Left ventricle myocardium inferior (tissue), 1 donor: ENCODE measurements at places on chromosomes 13 and 19. TPM values are rescaled to one million over a fixed set of nuclear protein-coding genes. Genes with fewer than 3 reads are reported as not detected.

FRY gene
- total RNA-seq: 167 TPM

PPAN gene
- total RNA-seq: 23.6 TPM

PNMA8C gene
- not detected for total RNA-seq

ZNF470 gene
- 4.3 TPM for total RNA-seq

ZNF45 gene
- 6.4 TPM for total RNA-seq

VSTM1 gene
- total RNA-seq: not detected

IL17D gene
- 1.2 TPM for total RNA-seq

NTF4 gene
- not detected for total RNA-seq

SLC10A2 gene
- not detected for total RNA-seq

DNA sequence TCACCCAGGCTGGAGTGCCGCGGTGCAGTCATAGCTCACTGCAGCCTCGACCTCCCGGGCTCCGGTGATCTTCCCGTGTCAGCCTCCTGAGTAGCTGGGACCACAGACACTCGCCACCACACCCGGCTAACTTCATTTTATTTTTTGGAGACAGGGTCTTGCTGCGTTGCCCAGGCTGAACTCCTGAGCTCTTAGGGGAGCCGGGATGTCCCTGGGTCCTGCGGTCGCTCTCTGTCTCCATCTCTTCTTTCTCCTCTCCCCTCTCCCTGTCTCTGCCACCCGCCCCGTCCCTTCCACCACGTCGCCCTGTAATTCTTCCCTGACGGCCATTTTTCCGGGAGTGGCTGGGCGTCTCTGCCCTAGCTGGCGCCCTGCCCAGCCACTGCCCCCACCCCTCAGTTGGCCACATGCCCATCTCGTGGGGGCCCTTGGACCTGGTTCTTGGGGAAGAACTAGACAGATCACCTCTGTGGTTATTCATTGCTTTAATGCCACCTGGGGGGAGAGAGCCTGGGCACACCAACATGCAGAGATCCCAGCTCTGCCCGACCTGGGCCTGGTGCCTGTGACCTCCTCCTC, 18.9 kb downstream of the ARID3A start:
- H3K27me3 ChIP-seq: no peaks in the 10 kb centered on the region
- DNase-seq: no peak
- no peak overlapping the region for H3K4me3 ChIP-seq
- H3K27ac ChIP-seq: no peak overlapping the region
- peaks cover 4% of the 10 kb centered on the region for H3K36me3 ChIP-seq
- H3K4me1 ChIP-seq: peaks cover 22% of the 10 kb centered on the region

- H3K27ac ChIP-seq: no peak overlapping the region
- DNase-seq: no peak
- H3K36me3 ChIP-seq: peaks cover 63% of the 10 kb centered on the region
- peaks cover 11% of the 10 kb centered on the region for H3K4me1 ChIP-seq
- no peaks in the 10 kb centered on the region for H3K27me3 ChIP-seq
Observed at GRCh38 chr19:35276706-35277281, 5.5 kb upstream of the HAMP start.

GRCh38 chr13:86135856-86136255, 336.6 kb upstream of the SLITRK6 start:
- no peaks in the 10 kb centered on the region for H3K36me3 ChIP-seq
- no peak for DNase-seq
- H3K27me3 ChIP-seq: no peaks in the 10 kb centered on the region
- no peak overlapping the region for H3K27ac ChIP-seq
- H3K4me1 ChIP-seq: no peaks in the 10 kb centered on the region

- no peaks in the 10 kb centered on the region for H3K27me3 ChIP-seq
- H3K27ac ChIP-seq: no peak overlapping the region
- peaks cover 32% of the 10 kb centered on the region for H3K4me1 ChIP-seq
- no peak overlapping the region for H3K4me3 ChIP-seq
- no peak for DNase-seq
Observed at GRCh38 chr19:3115916-3116602, 19.8 kb upstream of the GNA15 start.

DNA sequence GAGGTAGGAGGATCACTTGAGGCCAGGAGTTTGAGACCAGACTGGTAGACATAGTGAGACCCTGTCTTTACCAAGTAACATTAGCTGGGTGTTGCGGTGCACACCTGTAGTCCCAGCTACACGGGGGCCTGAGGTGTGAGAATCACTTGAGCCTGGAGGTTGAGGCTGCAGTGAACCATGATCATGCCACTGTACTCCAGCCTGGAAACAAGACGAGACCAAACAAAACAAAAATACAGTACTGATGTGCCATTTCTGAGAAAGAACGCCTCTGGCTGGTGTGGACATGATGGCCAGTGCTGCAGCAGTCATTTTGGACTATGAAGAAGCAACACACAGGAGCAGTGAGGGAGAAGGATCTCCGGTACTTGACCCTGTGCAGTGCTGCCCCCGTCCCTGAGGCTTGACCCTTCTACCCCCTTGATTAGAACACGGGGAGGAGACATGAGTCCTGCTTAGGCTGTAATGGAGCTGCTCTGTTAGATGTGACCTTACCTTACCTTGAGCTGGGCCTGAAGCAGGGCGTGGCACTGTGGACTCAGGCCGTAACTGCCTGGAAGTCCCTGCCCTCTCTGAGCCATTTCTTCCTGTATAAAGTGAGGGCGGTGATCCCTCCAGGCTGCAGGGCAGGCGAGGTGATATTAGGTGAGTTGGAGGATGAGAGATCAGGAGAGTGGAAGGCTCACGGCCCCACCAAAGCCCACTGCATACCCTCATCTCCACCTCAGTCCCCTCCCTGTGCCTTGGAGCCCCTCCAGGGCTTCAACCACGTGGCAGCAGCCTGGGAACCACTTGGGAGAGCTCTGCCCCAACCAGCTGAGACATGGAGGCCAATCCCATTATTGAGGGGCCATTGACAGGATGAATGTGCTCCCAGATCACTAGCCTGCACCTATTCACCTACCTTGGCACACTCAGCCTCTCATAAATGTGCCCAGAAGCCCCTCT, 5.9 kb downstream of the RPL18A start:
- H3K36me3 ChIP-seq: peaks cover 46% of the 10 kb centered on the region
- no peak for DNase-seq
- no peak overlapping the region for H3K27ac ChIP-seq
- peaks cover 10% of the 10 kb centered on the region for H3K27me3 ChIP-seq

DNA sequence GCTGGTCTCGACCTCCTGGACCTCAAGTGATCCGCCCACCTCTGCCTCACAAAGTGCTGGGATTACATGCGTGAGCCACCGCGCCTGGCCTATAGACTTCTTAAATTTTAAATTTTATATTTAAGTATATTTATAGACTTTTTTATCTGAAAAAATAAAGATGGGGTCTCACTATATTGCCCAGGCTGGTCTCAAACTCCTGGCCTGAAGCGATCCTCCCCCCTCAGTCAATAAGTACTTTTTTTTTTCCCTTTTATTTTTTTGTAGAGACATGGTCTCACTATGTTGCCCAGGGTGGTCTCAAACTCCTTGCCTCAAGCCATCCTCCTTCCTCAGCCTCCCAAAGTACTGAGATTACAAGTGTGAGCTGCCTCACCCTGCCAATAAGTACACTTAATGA, 1.9 kb downstream of the SERTAD1 start:
- DNase-seq: no peak
- H3K27ac ChIP-seq: peak overlapping the region; percentile 99
- H3K4me1 ChIP-seq: peaks cover 64% of the 10 kb centered on the region
- H3K36me3 ChIP-seq: peaks cover 13% of the 10 kb centered on the region

DNA sequence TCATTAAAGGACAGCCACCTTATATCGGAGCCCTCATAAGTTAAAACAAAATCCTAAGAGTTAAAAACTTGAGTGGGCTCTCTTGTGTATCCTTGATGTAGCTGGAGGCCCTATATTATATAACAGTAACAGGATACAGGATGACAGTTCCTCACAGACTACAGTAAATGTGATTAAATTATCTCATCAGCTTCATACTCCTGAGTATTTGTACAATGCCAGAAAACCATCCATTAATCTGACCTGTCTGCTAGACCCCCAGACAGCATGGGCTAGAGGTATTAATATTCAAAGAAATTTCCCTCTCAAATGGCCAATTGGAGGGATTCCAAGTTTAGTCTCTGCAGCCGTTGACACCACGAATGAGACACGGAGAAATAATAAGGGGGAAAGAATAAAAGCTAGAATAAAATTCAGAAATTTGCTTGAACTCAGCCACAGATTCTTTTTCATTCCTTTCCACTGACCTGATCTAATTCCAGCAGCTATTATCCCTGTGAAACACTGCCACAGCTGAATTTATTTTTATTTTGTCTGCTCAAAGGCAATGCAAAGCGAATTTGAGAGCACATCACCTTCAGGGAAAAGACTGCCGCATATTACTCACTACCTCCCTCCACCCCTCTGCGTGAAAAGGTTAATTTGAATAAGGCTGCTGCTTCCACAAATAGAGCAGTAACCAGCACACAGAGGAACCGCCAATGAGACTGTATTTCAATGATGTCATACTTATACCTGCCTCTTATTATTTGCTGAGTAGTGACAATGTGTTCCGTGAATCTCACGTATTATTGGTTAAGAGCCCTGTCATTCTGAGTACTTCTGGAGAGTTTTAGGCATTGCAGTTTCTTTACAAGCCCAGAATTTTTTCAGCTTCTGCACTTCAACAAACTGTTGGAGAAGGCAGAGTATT, 155.9 kb upstream of the KLF12 start:
- peaks cover 30% of the 10 kb centered on the region for H3K4me1 ChIP-seq
- H3K27ac ChIP-seq: peak overlapping the region; percentile 24
- DNase-seq: no peak
- no peaks in the 10 kb centered on the region for H3K36me3 ChIP-seq
- no peaks in the 10 kb centered on the region for H3K27me3 ChIP-seq
- peak overlapping the region; percentile 52 for H3K4me3 ChIP-seq

DNA sequence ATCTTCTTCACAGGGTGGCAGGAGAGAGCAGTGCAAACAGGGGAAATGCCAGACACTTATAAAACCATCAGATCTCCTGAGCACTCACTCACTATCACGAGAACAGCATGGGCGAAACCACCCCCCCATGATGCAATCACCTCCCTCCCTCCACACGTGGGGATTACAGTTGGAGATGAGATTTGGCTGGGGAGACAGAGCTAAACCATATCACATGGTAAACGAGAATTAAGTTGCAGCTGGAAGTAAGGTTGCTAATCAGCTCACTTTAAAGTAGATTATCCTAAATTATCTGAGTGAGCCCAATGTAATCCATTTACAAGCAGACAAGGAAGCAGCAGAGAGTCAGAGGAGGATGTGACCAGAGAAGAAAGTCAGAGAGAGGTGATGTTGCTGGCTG, 102.2 kb upstream of the IPO5 start:
- H3K4me3 ChIP-seq: no peak overlapping the region
- no peak overlapping the region for H3K27ac ChIP-seq
- no peaks in the 10 kb centered on the region for H3K36me3 ChIP-seq
- H3K4me1 ChIP-seq: peaks cover 10% of the 10 kb centered on the region
- DNase-seq: no peak
- H3K27me3 ChIP-seq: no peaks in the 10 kb centered on the region

GRCh38 chr13:66225072-66225471, 1005.1 kb downstream of the PCDH9 start:
- H3K4me1 ChIP-seq: no peaks in the 10 kb centered on the region
- H3K27ac ChIP-seq: no peak overlapping the region
- H3K27me3 ChIP-seq: no peaks in the 10 kb centered on the region
- H3K36me3 ChIP-seq: no peaks in the 10 kb centered on the region
- no peak for DNase-seq

GRCh38 chr19:38615007-38615581, 2.7 kb downstream of the MAP4K1 start:
- no peak overlapping the region for H3K27ac ChIP-seq
- H3K4me3 ChIP-seq: no peak overlapping the region
- H3K27me3 ChIP-seq: no peaks in the 10 kb centered on the region
- no peak for DNase-seq

- H3K36me3 ChIP-seq: no peaks in the 10 kb centered on the region
- H3K4me1 ChIP-seq: no peaks in the 10 kb centered on the region
- H3K27ac ChIP-seq: no peak overlapping the region
- no peaks in the 10 kb centered on the region for H3K27me3 ChIP-seq
- no peak overlapping the region for H3K4me3 ChIP-seq
Observed at GRCh38 chr13:102136735-102137296, 265.0 kb downstream of the FGF14 start.

DNA sequence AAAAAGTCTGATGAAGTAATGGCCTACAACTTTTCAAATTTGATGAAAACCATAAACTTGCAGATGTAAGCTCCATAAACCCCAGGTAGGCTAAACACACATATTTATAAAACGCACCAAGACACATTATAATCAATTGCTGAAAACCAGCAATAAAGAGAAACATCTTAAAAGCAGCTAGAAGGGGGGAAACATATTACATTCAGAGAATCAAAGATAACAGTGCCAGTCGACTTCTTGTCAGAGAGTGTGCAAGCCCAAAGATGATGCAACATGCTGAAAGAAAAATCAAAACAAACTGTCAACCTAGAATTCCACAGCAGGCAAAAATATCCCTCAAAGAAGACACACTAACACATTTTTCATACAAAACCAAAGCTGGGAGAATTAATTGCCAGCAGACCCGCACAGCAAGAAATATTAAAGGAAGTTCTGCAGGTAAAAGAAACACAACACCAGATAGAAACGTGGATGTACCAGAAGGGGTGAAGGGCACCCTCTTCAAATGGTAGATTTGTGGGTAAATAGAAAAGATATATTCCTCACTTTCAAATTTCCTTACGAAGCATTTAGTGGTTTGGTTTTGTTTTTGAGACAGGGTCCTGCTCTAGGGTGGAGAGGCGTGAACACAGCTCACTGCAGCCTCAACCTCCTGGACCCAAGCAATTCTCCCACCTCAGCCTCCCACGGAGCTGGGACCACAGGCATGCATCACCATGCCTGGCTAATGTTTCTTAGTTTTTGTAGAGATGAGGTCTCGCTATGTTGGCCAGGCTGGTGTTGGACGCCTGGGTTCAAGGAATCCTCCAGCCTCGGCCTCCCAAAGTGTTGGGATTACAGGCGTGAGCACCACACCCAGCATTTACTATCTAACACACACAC, 16.5 kb upstream of the ATP1A3 start:
- H3K4me1 ChIP-seq: no peaks in the 10 kb centered on the region
- H3K4me3 ChIP-seq: no peak overlapping the region
- no peak overlapping the region for H3K27ac ChIP-seq
- no peaks in the 10 kb centered on the region for H3K27me3 ChIP-seq

DNA sequence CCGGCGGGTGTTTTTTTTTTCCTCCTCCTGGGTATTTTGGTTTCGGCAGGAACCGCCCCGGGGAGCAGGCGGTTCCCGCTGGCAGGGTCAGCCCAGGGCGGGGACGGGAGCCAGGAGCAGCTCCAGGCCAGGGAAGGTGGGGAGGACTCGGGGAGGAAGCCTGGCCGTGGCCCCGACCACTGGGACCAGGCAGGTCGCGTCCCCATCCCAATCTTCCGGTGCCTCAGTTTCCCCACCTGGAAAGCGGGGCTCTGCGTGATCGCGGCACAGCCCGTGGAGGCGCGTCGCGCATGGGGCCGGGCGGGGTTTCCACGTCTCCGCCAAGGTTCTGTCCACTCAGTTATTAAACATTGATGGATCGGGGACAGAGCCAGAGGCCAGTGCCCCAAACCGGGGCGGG, 34.8 kb downstream of the IL12RB1 start:
- no peaks in the 10 kb centered on the region for H3K27me3 ChIP-seq
- H3K4me3 ChIP-seq: peak overlapping the region; percentile 50
- H3K4me1 ChIP-seq: peaks cover 43% of the 10 kb centered on the region
- H3K36me3 ChIP-seq: no peaks in the 10 kb centered on the region
- peak; percentile 67 for DNase-seq

GRCh38 chr19:377801-378581, 31.0 kb downstream of the C2CD4C start:
- H3K4me3 ChIP-seq: no peak overlapping the region
- no peak for DNase-seq
- no peaks in the 10 kb centered on the region for H3K36me3 ChIP-seq
- peaks cover 46% of the 10 kb centered on the region for H3K27me3 ChIP-seq
- no peak overlapping the region for H3K27ac ChIP-seq

GRCh38 chr13:85347251-85347650, 452.0 kb downstream of the SLITRK6 start:
- H3K36me3 ChIP-seq: no peaks in the 10 kb centered on the region
- no peaks in the 10 kb centered on the region for H3K4me1 ChIP-seq
- H3K27me3 ChIP-seq: no peaks in the 10 kb centered on the region
- no peak overlapping the region for H3K4me3 ChIP-seq
